ENCODE measurements at places on chromosomes 11 and 22.

DNA sequence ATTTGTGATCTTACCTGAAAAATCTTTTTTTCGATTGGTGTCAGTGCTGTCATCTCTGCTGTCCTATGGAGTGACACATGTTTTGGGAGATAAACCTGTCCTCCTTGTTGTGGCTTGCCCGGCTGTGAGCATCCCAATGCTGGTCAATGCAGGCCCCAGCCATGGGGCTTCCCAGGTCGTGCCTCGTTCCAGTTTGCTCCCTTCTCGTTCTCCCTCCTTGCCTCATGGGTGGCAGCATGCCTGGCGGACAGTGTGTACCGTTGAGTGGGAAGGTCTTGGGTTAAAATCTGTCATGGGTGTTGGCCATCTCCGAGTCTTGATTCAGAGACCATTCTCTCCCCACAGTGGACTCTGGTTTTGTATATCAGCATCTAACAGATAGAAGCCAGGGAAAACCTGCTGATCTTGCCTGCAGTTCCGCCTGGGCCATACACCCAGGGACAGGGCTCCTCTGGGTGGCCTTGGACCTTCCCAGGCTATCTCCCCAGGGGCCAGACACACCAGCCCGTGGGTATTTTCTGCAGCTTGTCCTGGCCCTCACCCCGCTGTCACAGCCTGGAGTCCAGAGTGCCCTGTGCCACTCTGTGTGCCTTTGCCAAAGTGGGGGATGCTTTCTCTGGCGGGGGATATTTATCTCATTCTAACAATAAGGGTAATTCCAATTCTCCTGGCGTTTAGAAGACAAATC is 208.1 kb downstream of the TBC1D22A start:
- H3K4me3 ChIP-seq, result no peak overlapping the region
- no peaks in the 10 kb centered on the region for H3K4me1 ChIP-seq
- H3K36me3 ChIP-seq, result no peaks in the 10 kb centered on the region
- H3K27me3 ChIP-seq, result no peaks in the 10 kb centered on the region

DNA sequence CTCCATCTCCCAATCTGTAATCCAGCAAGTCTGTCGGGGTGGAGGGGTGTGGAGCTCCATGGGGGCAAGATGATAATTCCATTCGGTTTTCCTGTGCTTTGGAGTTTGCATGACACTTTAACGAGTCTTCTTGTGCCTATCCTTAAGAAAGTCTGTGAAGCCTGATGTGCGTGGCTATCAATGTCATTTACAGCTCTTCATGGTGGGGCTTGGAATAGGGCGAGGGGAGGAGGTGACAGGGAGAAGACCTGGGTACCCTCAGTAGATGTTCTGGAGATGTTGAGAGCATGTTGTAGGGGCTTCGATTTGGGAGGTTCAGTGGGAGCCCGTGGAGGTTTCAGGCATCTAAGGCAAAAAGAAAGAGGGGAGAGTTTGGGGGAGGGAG is 579 bp upstream of the PHLDB1 start:
- no peaks in the 10 kb centered on the region for H3K36me3 ChIP-seq
- H3K27me3 ChIP-seq, result no peaks in the 10 kb centered on the region
- peak overlapping the region; percentile 68 for H3K4me3 ChIP-seq
- H3K27ac ChIP-seq, result peak overlapping the region; percentile 98
- no peak for DNase-seq

- H3K4me1 ChIP-seq, result no peaks in the 10 kb centered on the region
- H3K27ac ChIP-seq, result no peak overlapping the region
- DNase-seq, result no peak
- H3K4me3 ChIP-seq, result no peak overlapping the region
Measured at GRCh38 chr11:58525037-58525614, 17.2 kb upstream of the OR5B21 start.

GRCh38 chr22:37109242-37109917 is at the start of gene TMPRSS6:
Gene TMPRSS6 (minus strand): TSS chr22:37109713. CDS start chr22:37103417, 6,296 bp downstream.
- DNase-seq, result no peak
- no peaks in the 10 kb centered on the region for H3K4me1 ChIP-seq

DNA sequence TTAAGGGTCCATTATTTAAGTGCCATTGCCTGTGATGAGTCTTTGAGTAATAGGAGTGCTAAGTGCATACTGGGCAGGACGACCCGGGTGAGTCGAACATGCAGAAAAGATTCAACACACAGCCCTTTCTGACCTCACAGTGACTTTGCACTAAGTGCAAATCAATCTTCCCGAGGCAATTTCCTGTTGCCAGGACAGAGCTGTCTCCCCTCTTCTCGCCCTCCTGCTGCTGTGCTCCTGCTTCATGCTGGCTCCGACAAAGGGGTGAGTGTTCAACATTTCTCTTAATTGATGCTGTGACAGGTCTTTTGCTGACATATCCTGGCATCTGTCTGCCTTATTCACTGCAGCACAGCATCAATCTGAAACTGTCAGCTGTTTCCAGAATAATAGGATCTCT is 42.0 kb downstream of the MCHR1 start:
- H3K36me3 ChIP-seq, result no peaks in the 10 kb centered on the region
- no peak overlapping the region for H3K27ac ChIP-seq
- H3K4me1 ChIP-seq, result no peaks in the 10 kb centered on the region
- no peaks in the 10 kb centered on the region for H3K27me3 ChIP-seq

Measured in tibial nerve (tissue), 4 donors.